Breast epithelium (tissue), 4 donors: ENCODE measurements at places on chromosomes 1 and 21. TPM values are rescaled to one million over a fixed set of nuclear protein-coding genes. Genes with fewer than 3 reads are reported as not detected.

CXADR gene
- 36.4 TPM for total RNA-seq

DNA sequence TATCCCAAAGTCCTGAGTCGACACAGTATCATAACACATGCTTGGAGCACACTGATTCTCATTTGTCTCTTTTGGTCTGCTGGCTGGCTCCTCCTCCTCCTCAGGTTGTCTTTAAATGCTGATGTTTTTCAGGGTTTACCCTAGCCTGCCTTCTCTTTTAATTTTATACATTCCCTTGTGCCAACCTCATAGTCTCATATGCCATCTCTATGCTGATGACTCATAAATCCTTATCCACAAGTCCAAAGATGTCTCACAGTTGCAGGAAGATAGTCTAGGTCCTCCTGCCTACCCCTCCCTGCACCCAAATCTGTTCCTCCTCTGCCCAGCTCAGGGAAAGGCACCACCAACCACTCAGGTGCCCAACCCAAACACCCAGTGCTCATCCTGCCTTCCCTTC lies 108.3 kb downstream of the SIPA1L2 start:
- no peak for DNase-seq

SH2D2A gene
- total RNA-seq, result not detected

DNA sequence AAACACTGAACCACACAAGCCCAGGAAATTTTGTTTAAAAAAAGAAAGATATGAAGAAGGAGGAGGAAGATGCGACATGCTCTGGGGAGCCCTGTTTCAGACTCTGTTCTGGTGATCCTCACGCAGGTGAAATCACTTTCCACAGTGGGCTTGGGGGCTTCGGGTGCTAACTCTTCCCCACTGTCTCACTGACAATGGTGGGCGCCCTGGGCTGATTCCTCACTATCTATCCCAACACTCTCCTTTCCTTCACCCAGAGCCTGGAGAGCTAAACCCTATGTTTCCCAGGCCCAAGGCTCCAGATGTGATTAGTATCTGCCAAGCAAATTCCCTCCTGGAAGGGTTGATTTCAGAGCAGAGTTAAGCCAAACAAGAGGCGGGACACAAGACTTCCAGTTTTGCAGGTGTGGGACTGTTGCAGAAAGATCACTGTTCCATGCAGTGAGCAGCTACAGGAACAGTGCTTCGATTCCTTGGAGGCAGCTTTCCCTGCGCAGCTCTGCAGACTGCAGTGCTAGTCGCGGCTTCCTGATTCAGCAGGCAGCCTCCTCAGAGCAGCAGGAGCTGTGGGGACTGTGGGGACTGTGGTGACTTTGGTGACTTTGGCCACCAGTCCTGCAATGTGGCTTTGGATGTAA lies 168.3 kb downstream of the RHOU start:
- no peak for DNase-seq

DNA sequence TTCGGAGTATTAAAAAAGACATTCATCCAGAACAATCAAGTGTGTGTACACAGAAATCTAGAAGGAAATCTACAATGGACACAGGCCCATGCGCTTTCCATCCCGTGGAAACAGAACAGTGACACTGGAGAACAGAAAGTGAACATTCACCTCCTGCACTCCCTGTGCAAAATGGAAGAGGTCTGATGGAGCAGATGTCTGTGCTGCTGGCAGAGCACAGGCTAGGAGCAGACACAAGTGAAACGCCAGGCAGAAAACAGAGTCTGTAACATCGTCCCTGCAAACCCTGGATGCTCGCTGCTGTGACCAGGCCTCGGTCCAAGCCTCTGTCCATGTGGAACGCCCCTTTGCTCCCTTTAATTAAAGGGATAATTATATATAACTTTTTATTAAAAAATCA lies 36.1 kb downstream of the SLC45A1 start:
- no peak for DNase-seq

PRAMEF4 gene
- not detected for total RNA-seq
